Activated CD4-positive, alpha-beta T cell treated with anti-CD3 and anti-CD28 coated beads for 36 hours (primary cell): ENCODE measurements at places on chromosomes 1 and 21. TPM values are rescaled to one million over a fixed set of nuclear protein-coding genes. Genes with fewer than 3 reads are reported as not detected.

GRCh38 chr1:14663773-14664172 lies 65.3 kb downstream of the KAZN start:
- no peak for DNase-seq

GRCh38 chr1:149942207-149942606 lies 5.5 kb upstream of the MTMR11 start:
- DNase-seq, result no peak

- DNase-seq, result no peak
Measured at GRCh38 chr1:66140072-66140471, 347.4 kb downstream of the PDE4B start.

- peak; percentile 35 for DNase-seq
Measured at GRCh38 chr1:18900303-18900841, 2.0 kb downstream of the ALDH4A1 start.

The S100PBP gene
- 34.3 TPM for total RNA-seq

- DNase-seq, result peak; percentile 64
Measured at GRCh38 chr1:154608397-154609270, 648 bp upstream of the ADAR start.

DNA sequence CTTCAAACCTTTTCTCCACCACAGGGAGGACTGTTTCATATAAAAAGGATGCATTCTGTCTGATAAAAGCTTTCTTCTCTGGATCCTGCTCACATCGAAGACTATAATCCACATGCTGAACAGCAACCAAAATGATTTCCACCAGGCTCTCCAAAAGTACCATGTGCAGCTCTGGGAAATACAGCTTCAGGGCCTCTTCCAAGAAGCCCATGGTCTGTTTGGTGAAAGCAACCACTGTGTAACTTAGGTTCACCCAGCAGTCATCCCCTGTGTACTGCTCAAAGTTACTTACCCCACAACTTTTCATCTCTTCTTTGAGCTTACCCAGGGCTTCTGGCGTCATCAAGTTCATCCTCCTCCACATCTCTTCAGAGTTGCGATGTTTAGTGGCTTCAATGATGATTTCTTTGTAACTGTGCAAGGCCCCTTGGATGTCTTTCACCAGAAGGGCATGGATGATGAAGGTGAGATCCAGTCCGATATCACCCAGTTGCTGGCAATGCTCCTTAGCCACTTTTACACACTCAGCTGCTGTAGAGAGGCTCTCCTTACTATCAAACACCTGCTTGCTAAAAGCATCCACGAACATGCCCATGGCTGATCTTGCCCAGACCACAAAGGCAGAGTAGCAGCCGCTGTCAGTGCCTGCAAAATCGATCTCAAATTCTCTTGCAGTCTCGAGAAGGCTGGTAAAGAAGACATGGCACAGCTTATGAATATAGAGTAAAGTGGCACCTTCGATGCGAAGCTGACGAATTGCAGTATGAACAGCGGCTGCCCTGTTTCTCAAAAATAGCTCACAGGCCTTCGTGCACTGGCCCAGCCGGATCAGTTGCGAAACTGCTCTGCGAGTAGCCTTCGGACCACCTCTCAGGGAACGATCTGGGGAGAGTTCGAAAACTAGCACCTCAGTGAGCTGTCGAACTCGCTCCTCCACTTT lies 1.7 kb downstream of the EXOC8 start:
- DNase-seq, result peak; percentile 12

GRCh38 chr1:29651246-29651645 lies 414.9 kb downstream of the PTPRU start:
- DNase-seq, result no peak
